ENCODE measurements at places on chromosomes 5 and 9.

DNA sequence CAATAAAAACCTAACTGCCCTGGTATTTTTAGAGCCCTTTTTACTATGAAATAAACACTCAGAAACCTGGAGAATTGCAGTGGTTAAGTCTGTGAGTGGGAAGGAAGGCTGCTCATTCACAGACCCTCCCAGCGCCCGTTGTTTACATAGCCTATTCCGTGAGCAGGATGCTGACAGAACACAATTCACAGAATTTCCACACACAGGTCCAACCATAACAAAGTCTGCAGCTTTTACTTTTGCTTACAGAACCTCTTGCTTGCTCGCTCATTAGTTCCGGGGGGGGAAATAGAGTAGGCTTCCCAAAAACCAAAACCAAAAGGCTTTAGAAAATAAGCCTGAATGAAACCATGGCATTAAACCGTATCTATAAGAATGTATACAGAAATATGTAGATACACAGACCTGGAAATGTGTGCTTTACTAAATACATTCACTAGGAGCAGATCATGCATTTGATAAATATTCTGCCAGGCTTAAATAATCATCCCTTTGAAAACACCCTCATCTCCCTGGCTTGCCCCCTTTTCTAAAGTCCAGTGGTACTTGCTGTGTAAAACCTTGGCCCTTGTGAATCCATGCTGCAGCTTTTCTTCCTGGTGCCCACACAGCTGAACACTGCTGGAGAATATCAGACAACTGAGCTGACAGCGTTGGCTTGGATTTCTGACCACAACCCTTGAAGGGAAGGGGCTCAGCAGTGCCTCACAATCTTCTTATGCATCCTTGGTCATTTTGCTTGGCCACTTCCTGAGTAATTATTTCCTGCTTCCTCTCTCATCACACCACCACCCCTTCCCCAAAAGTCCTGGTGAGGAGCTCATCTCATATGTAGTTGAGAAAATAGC is 128.0 kb downstream of the FANCC start:
- DNase-seq: peak; percentile 83

DNA sequence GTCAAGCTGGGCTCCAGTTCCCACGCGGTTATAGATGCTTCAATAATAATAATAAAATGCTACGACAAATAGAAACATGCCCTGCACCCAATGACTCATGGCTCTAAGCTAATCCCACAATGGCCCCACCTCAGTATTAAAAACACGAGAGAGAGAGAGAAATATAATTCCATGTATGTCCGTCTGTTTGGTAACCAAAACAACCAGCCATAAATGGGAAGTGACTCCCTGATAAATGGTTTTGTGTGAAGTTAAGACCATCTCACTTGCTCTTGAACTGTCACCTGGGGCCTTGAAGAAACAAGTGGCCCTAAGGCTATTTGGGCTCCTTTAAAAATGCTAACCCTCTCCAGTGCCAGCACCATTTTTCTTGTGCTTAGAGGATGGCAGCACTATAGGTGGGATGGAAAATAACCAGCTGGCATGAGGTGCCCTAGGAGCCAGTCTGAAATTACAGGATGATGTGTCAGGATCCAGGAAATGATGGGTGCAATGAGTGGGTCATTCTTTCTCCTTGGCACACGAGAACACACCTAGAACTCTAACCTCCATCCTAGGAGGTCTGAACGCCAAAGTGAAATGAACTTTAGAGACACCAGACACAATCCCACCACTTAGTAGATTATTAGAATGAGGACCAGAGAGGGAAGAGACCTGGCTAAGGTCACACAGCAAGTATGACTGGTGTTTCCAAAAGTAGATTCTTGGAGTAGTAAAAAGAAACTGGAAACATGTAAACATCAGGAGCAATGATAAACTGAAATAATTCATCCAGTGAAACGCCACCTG is 35.7 kb upstream of the ADRB2 start:
- DNase-seq: no peak

DNA sequence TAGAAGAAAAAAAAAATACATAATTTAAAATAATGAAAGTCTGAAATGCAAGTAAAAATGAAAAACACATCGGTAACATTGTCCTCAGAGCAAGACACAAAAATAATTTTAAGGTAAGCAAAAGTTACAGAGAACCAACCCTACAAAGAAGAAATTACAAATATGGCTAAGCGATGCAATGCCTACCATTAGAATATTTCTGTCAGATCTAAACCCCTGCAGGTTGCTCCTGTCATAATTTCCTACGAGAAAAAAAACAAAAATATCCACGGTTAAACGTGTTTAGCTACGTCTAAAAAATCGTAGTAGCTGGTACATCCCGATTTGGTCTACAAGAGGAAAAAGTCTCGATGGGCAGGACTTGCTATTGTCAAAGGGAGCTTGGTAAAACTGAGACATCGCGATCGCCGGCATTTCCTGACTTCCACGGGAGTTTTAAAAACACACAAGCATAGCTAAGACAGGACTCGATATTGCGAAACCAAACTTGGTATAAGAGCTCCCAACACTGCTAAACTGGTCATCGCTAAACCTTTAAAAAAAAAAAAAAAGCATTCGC is 1.1 kb upstream of the ANXA2R start:
- DNase-seq: peak; percentile 49

DNA sequence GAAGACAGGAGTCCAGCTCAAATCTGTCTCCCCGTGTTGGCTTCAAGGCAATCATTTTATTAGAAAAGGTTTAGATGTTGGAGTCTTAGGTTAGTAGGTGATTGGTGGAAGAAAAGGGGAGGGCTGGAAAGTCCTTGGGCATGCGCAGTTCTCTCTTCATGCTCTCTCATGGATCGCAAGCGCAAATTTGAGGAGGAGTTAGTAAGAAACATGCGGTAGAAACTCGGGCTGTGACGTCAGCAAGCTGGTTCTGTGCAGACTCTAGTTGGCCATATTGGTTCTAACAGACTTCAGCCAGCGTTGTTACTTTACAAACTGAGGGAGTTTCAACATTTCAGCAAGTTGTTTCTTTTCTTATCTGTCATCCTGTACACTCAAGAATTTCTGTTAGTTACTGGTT is 392.2 kb downstream of the CDK5RAP2 start:
- no peak for DNase-seq

- DNase-seq: peak; percentile 80
Observed at GRCh38 chr5:132238169-132238744, 10.6 kb upstream of the P4HA2 start.

- DNase-seq: no peak
Observed at GRCh38 chr9:123345567-123345955, 10.4 kb upstream of the CRB2 start.

All from femur (tissue), 1 donor.